ENCODE measurements at places on chromosomes 5 and 9. TPM values are rescaled to one million over a fixed set of nuclear protein-coding genes. Genes with fewer than 3 reads are reported as not detected.

- no peak for DNase-seq
Observed at GRCh38 chr5:64229163-64229774, 63.6 kb downstream of the RNF180 start.

- no peak for DNase-seq
Observed at GRCh38 chr5:7578071-7578470, 182.1 kb downstream of the ADCY2 start.

- DNase-seq = no peak
Observed at GRCh38 chr5:108521011-108521700, 139.3 kb upstream of the FBXL17 start.

DNA sequence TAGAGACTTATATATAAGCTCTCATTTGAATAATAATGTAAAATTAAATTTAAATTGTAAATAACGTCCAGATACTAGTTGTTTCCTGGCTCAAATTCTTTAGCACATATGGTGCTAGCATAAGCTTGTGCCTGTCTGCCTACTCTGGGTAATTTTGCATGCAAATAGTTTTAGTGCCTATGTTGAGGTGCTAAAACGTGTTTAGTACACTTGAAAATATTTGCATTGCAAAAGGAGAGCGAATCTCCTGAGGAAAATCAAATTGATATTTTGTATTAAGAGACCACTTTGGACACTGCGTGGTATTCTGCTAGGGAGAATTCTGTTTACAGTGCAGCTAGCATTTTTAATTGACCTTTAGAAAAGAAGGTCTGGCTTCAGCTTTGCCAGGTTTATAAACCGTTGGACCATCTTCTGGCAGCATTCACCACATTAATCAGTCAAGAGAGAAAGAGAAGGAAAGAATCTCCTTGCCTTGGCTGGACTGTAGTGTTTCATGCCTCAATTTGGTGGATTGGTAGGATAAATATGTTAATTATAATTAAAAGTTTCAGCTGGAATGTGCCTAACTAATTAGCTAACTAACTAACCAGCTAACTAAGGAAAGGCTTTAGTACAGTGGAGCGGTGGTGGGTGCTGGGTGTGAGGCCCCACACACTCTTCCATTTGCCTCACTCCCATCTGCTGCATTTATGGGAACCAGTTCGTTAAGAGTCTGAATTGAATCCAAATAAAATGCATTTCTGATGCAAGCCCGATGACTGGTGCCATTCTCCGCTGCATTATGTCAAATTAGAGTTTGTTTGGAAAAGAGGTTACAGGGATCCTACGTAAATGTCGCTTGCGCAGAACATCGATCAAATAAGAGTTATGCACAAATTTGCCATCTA is 150.1 kb upstream of the MPDZ start:
- no peak for DNase-seq

ITK gene
- total RNA-seq = 4.7 TPM

Measured in ureter (tissue), 1 donor.